ENCODE measurements at places on chromosomes 13 and 19.

DNA sequence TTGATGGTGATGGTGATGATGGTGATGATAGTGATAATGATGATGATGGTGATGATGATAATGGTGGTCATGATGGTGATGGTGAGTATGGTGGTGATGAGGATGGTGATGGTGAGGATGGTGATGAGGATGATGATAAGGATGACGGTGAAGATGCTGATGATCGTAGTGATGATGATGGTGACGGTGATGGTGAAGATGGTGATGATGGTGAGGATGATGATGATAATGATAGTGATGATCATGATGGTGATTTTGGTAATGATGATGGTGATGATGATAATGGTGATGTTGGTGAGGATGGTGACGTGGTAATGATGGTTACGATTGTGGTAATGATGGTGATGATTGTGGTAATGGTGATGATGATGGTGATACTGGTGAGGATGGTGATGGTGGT, 10.8 kb upstream of the BCAT2 start:
- DNase-seq = no peak

DNA sequence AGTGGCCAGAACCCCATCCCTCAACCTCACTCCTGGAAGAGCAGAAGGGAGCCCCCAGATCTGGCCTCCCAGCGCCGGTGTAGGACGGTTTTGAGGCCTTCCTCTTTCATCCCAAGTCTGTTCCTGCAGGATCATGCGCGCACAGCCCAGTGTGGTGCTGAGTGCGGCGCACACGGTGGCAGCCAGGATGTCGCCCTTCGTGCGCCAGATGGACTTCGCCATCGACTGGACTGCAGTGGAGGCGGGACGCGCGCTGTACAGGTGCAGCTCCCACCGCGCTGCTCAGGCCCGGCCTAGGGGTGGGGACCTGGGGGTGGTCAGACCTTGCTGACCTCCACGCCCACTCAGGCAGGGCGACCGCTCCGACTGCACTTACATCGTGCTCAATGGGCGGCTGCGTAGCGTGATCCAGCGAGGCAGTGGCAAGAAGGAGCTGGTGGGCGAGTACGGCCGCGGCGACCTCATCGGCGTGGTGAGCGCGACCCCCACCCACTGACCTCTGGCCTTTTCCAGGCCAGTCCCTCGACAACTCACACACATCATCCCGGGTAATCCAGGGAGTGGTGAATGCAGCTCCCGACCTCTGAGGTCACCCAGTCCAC, 14.8 kb downstream of the PNPLA6 start:
- no peak for DNase-seq

DNA sequence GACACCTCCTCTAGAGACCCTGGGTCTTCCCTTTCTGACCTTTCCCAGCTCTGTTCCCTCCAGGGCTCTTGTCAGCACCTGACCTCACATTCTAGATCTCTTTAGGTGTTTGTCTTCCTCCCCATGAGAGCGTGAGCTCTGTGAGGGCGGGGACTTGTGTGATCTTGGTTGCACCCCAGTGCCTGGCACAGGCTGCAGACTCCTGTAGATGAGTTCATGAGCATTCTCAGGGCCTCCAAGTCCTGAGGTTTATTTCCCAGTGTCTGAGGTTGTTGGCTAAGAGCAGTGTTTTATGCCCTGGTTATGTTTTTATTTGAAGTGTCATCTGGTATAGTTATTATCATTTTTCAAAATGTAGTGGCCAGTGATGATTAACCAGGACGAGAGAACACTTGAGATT, 596 bp downstream of the CEACAM4 start:
- DNase-seq = no peak

GRCh38 chr13:45441633-45442032, 23.1 kb upstream of the COG3 start:
- DNase-seq = no peak

- no peak for DNase-seq
Measured at GRCh38 chr19:33437393-33437820, 63.9 kb downstream of the CEBPG start.

DNA sequence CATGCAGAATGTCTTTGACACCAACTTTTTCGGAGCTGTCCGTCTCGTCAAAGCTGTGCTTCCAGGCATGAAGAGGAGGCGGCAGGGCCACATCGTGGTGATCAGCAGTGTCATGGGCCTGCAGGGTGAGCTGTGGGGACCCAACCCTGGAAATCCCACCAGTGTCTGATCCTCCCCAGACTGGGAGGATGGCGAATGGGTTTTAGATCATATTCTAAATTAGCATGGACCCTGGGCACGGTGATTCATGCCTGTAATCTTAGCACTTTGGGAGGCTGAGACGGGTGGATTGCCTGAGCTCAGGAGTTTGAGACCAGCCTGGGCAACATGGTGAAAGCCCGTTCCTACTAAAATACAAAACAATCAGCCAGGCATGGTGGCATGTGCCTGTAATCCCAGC, 5.5 kb downstream of the RDH8 start:
- no peak for DNase-seq

DNA sequence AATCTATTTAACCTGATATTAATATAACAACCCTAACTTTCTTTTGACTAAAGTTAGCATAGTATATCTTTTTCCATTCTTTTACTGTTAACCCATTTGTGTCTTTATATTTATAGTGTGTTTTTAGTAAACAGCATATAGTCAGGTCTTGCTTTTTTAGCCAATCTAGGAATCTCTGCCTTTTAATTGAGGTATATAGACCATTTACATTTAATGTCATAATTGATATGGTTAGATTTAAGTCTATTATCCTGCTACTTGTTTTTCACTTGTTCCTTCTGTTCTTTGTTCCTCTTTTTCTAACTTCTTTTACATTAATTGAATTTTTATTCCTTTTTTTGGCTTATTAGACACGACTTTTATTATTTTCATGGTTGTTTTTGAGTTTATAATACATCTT, 174.4 kb downstream of the KCTD15 start:
- DNase-seq = no peak

GRCh38 chr13:88285329-88285728, 614.2 kb downstream of the SLITRK5 start:
- DNase-seq = no peak

DNA sequence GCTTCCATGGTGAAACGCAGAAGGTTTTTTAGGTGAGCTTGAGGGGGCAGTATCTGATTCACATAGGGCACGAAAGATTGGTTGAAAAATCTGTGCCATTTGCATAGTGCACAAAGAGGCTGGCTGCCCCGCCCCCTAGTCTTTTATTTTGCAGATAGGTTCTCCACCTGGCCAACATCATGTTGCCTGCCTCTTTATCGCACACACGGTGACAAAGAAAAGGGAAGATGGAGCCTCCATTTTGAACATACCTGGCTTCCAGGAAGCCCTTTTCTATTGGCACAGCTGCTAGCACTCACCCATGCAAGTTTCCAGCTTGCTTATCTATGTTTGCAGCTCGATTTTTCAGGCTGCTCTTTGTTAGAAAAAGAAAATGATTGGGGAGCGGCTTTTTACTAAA, 316.2 kb upstream of the KLHL1 start:
- no peak for DNase-seq

- no peak for DNase-seq
Measured at GRCh38 chr13:97091196-97091595, 96.9 kb upstream of the OXGR1 start.
